Daoy (cell line): ENCODE measurements at places on chromosomes 12 and 14. TPM values are rescaled to one million over a fixed set of nuclear protein-coding genes. Genes with fewer than 3 reads are reported as not detected.

DNA sequence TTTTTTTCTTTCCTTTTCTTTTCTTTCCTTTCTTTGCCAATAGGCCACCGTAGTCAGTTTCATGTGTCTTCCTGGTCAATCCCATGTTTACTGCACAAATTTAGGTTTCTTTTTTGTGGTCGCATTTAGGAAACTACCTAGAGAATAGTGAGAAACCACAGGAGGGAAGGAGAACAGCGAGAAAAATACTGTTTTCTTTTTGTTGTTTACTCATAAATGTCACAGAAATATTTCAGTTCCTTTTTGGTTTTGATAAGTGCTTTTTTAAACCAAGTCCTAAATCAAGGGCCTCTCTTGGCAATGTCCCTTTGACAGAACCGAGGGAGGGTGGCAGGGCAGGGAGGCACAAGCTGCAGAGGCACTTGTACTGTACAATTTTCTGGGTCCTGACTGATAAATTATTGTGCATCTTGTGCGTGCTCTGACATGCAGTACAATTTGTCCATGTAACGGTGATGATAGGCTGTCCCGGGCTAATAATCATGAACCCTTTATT is 326.1 kb downstream of the CACNA1C start:
- no peak for DNase-seq

DNA sequence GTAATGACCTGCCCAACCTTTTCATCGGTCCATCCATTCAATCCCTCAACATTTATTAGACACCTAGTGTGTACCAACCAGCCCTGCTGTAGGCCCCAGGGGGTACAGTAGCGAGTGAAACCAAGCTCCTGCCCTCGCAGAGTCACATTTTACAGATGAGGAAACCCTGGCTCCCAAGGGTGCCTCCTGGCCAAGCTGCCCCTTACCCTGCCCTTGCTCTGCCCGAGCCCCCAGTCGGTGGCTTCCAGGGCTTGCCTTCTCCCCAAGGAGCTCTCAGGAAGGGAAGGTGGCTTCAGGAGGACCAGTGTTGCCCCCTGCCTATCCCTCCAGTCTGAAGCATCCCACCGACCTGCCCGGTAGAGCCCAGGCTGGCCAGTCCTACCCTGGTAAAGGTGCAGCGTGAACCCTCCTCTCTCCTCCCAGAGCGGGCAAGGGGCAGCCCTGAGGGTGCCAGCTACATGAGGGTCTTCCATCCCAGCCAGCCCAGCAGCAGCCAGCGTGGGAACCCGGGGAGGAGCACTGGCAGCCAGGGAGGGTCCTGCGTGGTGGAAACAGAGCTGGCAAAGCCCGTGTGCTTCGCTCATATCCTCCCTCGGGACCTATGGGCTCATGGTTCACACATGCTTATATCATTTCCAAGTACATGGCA is 670 bp upstream of the BEGAIN start:
- peak; percentile 46 for DNase-seq

- no peak for DNase-seq
These were observed 244.5 kb upstream of the LRFN5 start for GRCh38 chr14:41362139-41362538.

- DNase-seq = peak; percentile 58
These were observed 31.3 kb downstream of the MMAB start for GRCh38 chr12:109542014-109542413.

GRCh38 chr14:63454436-63454835 is 88.7 kb downstream of the PPP2R5E start:
- DNase-seq = no peak

GRCh38 chr12:12715459-12716150 is 1.6 kb upstream of the CDKN1B start:
- DNase-seq = no peak

DNA sequence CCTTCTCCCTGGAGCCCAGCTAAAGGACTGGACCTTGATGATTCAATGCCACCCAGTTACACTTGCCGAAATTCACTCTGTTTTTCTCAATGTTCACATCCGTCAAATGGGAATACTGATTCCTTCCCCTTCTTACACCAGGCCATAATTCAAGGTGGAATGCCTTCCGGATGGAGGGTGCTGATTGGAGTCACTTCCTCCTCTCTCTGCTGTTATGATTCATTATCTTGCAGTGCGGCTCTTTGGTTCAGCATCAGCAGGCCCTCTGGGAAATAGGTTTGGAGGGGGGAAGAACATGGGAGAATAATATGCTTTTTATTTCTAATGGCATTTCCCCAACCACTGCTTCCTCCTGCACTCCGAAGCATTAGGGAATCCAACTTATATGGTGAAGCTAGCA is 390.6 kb upstream of the TBX3 start:
- DNase-seq = no peak

DNA sequence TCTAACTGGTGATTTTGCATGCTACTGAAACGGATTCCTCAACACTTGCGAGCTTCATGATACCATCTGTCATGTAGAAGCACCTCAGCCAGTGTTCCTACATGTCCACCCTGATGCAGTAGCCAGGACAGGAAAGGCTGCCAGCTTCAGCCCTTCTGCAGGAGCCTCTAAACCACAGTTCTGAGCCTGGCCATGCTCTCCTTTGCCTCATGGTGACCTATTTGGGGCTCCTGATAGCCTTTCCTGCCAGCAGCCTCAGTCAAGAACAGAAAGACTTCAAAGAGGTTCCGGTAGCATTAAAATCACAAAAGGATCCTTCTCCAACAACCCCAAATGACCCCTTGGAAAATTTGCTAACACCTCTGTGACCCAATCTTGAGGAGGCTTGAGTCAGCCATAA is 96.0 kb downstream of the CNTN1 start:
- DNase-seq = no peak

GRCh38 chr12:107779077-107779831 is 4.8 kb downstream of the ASCL4 start:
- DNase-seq = no peak

DNA sequence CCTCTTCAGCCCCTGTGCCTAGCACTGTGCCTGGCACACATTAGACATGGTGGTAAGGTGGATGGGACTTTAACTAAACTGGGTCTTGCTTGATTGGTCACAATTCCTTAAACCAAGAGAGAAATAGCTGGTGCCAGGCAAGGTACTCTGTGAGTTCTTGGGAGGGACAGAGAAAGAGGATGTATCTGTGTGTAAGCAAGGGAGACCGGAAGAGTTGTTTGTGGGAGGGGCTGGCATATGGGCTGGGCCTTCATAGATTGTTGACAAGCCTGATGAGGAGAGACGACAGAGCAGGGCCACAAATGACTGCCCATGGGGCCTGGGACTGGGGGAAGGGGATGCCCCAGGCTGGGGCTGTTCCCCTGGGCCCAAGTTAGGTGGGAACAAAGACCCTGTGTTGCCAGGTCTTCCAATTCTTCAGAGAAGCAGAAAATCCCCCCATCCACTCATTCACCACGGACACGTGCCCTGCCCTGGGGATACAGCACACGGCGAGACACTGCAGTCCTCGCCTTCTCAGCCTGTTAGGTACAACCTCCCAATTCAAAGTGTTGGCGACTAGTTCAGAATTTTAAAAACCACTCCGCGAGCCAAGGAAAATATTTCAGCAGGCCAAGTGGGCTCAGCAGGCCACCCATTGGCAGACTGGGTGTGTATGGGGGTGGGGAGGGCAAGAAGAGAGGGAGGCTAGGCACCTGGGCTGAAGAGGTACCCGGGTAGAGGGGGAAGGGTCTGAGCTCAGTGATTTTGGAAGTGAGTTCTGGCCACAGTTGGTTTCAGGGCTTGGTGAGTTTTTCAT is 11.4 kb upstream of the CYP46A1 start:
- no peak for DNase-seq

- DNase-seq = peak; percentile 81
These were observed 347.9 kb downstream of the BCAT1 start for GRCh38 chr12:24600996-24601395.

DNA sequence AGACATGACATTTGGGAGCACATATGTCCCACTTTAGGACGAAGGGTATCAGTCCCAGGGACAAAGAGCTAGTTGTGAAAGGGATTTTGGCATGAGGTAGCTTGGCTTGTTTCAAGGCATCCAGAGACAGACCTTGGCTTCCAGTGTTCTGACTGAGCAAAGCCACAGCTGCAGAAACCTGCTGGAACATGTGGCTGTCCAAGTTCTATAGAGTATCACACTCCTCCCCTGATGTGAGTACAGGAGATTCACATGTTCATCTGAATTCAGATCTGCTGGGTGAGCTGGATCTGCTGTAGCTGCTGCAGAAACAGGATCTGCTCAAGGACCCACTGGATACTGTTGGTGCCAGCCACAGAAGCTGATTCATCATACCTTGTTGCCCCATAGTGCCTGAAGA is 10.1 kb upstream of the C14orf39 start:
- DNase-seq = no peak

GRCh38 chr12:10067264-10067663 is 31.5 kb downstream of the CLEC1A start:
- no peak for DNase-seq

DNA sequence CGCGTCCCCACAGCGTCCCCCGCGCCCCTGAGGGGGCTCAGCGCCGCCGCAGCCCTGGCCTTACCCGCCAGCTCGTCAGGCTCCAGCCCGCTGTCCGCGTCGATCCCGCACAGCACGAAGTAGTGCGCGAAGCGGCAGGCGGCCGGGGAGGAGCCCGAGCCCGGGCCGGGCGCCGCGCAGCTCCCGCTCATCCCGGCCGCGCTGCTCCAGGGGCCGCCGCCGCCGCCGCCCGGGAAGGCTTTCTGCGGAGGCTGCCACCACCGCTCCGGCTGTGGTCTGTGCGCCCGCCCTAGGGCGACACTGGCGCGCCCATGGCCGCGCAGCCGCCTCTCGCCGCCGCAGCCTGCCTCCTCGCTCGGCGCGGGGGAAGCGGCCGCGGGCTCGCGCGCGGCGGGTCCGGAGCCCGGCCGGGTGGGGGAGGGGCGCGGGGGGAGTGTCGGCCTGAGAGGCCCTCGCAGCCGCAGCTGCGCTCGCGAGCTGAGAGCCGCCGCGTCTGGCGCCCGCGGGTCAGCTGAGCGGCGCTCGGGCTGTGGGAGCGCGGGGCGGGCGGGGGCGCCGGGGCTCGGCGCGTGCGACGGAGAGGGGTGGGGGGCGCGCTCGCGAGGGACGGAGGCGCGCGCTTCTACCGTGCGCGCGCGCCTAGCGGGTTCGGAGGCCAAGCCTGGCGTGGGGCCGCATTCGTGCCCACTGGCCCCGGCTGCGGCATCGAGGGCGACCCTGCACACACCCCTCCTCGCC is at the start of gene DENND5B:
Gene DENND5B, minus strand, starts transcription at position 495 of the 738 bp plus-strand sequence. Its CDS starts 304 bp downstream, at position 191.
- peak; percentile 76 for DNase-seq

DNA sequence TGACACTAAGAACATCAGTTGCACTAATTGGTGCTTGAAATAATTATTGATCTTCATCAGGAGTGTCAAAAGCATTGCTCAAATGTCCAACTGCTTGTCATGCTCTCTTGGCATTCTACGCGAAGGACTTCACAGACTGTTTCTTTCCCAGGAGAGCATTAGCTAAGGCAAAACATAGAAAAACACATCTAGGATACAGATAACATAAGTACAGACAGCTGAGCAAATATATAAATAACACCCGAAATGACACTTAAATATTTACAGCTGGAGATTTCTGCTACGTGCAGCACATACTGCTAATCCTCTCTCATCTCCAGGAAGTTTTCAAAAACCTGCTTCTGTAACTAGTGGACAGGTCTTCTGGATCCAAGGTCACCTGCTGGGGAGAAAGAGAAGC is 120.0 kb upstream of the PRMT8 start:
- DNase-seq = no peak

- DNase-seq = no peak
These were observed 532.0 kb downstream of the TMEM121 start for GRCh38 chr14:106058342-106058741.

- DNase-seq = peak; percentile 3
These were observed 34.2 kb upstream of the C12orf50 start for GRCh38 chr12:88063375-88063774.

- no peak for DNase-seq
These were observed 202.2 kb upstream of the HMGA2 start for GRCh38 chr12:65622056-65622455.

- DNase-seq = peak; percentile 39
These were observed 35.9 kb downstream of the FLRT2 start for GRCh38 chr14:85565862-85566296.

GRCh38 chr14:103112400-103113243 is 10.6 kb upstream of the TNFAIP2 start:
- no peak for DNase-seq

PNMA1 gene
- total RNA-seq = 20.2 and 22.4 TPM in 2 replicates

NAV3 gene
- total RNA-seq = 20.7 and 34.2 TPM in 2 replicates

MIP gene
- not detected in 2 replicates for total RNA-seq

OR11G2 gene
- not detected in 2 replicates for total RNA-seq

RNASE4 gene
- 2.4 and 5.2 TPM in 2 replicates for total RNA-seq

TMEM179 gene
- total RNA-seq = 7.4 and 7.5 TPM in 2 replicates

HRK gene
- total RNA-seq = 0.29 TPM in 1 of 2 replicates, not detected in the other

RNASE3 gene
- total RNA-seq = not detected in 2 replicates

ZNF410 gene
- total RNA-seq = 119 and 142 TPM in 2 replicates

NINJ2 gene
- total RNA-seq = not detected in 2 replicates
